ENCODE measurements at places on chromosomes 16 and 17. TPM values are rescaled to one million over a fixed set of nuclear protein-coding genes. Genes with fewer than 3 reads are reported as not detected.

C16orf92 gene
- total RNA-seq, result not detected

NLRC5 gene
- 74.3 TPM for total RNA-seq

ITGA2B gene
- not detected for total RNA-seq

BEAN1 gene
- not detected for total RNA-seq

DNA sequence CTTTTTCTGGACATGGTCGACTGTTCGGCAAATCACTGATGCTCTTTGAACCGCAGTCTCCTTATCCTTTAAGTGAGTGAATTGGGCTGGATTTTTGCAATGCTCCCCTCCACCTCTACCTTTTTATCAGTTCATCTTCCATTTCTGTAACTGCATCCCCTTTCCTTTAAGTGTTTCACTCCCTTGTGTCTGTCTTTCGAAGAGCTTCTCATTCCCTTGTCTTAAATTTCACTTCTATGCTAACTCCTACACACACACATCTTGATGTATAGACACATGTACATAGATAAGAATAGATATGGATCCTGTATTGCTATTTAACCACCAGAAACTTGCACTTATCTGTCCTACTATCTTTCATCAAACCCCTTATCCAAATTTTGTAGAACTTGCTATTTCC is 250.7 kb downstream of the PHKB start:
- no peak for DNase-seq

GRCh38 chr17:73191443-73192205 is 1.2 kb upstream of the COG1 start:
- peak; percentile 89 for DNase-seq

- no peak for DNase-seq
Observed at GRCh38 chr17:51434434-51435170, 174.3 kb downstream of the UTP18 start.

- no peak for DNase-seq
Observed at GRCh38 chr17:62780269-62780668, 27.8 kb downstream of the MARCHF10 start.

DNA sequence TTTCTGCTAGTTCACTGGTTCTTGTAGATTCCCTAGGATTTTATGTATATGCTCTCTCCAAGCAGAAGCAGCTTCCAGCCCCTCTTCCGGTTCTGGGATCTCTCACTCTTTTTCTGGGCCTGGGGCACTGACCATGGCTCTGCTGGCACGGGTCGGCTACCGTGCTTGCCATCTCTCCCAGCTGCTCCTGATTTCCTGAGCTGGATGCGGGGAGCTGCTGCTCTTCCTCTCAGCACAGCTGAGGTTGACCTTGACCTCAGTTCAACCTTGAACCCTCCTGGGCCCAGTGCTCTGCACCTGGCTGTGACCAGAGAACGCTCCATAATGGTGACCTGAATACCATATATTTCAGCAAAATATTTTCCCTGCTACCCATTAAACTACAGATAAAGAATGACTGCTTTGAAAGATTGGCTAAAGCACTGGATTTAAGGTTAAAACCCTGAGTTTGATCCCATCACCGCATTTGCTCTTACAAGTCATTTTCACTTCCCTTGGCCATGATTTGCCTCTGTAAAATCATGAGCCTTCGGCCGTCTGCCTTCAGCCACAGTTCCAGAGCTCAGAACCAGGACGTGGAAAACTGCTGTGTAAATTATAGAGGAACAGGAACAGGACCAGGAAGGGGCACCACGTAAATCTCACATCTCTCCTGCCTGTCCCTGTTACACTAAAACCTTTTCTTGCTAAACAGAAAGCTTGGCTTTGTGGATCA is 130.8 kb upstream of the CHMP6 start:
- no peak for DNase-seq

GRCh38 chr16:8179615-8180014 is 410.7 kb downstream of the TMEM114 start:
- no peak for DNase-seq

GRCh38 chr16:6642271-6642670 is 690.4 kb upstream of the RBFOX1 start:
- DNase-seq, result no peak
